ENCODE measurements at places on chromosomes 7 and 10. TPM values are rescaled to one million over a fixed set of nuclear protein-coding genes. Genes with fewer than 3 reads are reported as not detected.

DNA sequence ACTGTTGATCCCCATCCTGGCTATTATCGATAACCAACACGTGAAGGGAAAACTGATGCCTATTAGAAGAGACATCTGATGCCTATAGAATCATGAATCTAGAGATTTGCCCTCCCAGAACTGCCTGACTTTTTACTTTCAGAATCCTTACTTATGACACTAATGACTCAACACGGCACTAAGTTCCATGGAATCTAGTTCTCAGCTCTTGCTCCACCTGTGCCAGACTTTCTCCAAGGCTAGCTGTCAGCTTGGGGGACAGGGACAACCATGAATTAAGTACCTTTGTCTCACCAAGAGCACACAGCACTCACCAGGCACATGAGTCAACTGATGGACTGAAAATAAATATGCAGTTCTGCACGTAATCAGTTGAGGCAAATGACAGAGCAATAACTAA lies 184.2 kb downstream of the FRMD4A start:
- no peak overlapping the region for H3K4me3 ChIP-seq
- DNase-seq = no peak
- H3K4me1 ChIP-seq = no peaks in the 10 kb centered on the region
- peaks cover 14% of the 10 kb centered on the region for H3K27me3 ChIP-seq

DNA sequence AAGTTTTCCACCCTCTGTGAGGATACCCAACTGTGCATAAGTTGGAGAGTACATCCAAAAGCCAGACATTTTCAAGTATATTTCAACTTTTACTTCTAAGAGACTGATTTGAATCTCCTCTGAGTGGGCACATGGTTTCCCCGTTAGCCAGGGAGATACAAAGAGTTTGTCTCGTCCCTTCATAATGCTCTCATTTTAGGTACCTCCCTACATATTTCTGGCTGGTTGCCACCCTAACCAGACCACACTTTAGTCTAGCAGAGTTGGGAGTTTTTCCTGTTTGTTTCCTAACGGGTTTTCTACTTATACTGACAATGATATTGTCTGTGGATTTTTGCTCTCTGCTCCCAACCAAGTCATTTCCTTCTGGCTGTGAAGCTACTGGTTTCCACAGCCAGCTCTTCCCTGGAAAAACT lies 180.3 kb downstream of the CCDC71L start:
- no peaks in the 10 kb centered on the region for H3K36me3 ChIP-seq
- no peak overlapping the region for H3K27ac ChIP-seq
- no peak for DNase-seq
- no peaks in the 10 kb centered on the region for H3K27me3 ChIP-seq
- no peak overlapping the region for H3K4me3 ChIP-seq
- no peaks in the 10 kb centered on the region for H3K4me1 ChIP-seq

GRCh38 chr7:81789406-81790119 lies 19.7 kb upstream of the HGF start:
- no peak overlapping the region for H3K27ac ChIP-seq
- no peaks in the 10 kb centered on the region for H3K4me1 ChIP-seq
- H3K4me3 ChIP-seq = no peak overlapping the region
- no peaks in the 10 kb centered on the region for H3K36me3 ChIP-seq

- no peak overlapping the region for H3K27ac ChIP-seq
- no peaks in the 10 kb centered on the region for H3K4me1 ChIP-seq
- H3K27me3 ChIP-seq = no peaks in the 10 kb centered on the region
- DNase-seq = no peak
- no peak overlapping the region for H3K4me3 ChIP-seq
- H3K36me3 ChIP-seq = no peaks in the 10 kb centered on the region
These were observed 659.6 kb upstream of the ANKRD30A start for GRCh38 chr10:36465604-36466379.

DNA sequence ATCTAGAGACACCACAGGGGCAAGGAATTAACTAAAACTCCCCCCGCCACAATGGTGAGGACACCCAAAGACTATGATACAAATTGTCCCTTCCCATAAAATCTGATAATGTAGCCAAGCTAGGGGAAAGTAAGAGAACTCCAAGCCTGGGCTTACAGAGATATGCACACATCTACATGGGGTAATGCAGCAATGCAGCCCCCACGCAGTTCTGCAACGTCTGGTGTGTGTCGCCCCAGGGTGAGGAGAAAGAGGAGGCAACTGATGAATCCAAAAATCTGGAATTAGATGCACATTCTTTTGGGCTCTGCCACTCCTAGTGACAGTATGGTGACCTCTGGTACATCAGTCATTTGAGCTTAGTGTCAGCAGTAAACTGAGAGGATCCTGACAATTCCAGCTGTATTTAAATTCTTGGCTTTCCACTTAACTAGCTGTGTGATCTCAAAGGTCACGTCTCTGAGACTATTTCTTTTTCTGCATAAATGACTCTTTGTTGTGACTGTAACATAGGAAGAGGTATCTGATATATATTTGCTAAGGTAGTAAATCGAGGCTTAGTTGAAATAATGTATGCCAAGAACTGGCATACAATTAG lies 51.5 kb downstream of the PIP4K2A start:
- no peaks in the 10 kb centered on the region for H3K27me3 ChIP-seq
- H3K36me3 ChIP-seq = peaks cover 1% of the 10 kb centered on the region
- no peak overlapping the region for H3K27ac ChIP-seq
- no peak overlapping the region for H3K4me3 ChIP-seq
- peaks cover 36% of the 10 kb centered on the region for H3K4me1 ChIP-seq

DNA sequence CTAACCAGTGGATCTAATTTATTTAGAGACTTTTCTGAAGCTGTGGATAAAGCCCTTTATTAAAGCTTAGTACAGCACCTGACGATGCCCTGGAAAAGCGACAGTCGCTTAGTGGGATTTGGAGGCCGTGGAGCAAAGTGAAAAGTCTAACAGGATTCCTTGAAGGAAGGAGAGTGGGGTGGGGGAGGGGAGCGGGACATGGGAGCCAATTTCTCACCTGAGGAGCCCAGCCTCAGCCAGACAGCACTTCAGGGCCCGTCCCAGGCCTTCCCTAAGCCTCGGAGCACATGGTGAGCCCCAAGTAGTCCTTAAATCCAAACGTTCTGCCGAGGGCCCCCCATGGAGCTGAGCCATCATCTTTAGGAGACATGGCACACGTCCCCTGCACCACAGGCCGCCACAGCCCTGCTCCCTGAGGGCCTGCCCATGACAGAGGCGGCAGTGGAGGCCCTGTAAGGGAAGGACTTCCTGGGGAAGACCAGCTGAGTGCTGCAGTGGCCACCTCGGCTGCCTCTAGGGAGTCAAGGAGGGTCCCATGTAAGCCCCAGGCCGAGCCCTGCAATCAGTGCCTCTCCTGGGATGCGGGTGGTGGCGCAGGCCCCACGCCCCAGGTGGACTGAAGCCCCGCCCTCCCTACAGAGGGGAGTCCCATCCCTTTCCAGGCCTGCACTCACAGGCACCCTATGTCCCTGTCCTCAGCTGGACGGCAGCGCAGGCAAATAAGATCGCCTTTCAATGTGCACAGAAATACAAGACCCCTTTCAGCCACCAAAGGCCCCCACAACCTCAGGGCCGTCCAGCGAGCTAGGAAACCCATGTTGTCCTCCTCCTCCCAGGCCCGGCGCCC lies 187.0 kb downstream of the MAD1L1 start:
- no peak for DNase-seq
- no peaks in the 10 kb centered on the region for H3K36me3 ChIP-seq
- H3K27me3 ChIP-seq = no peaks in the 10 kb centered on the region
- H3K4me3 ChIP-seq = no peak overlapping the region

- no peak for DNase-seq
- H3K27me3 ChIP-seq = no peaks in the 10 kb centered on the region
- no peak overlapping the region for H3K27ac ChIP-seq
- no peaks in the 10 kb centered on the region for H3K36me3 ChIP-seq
These were observed 88.7 kb upstream of the ZWINT start for GRCh38 chr10:56449770-56450169.

DNA sequence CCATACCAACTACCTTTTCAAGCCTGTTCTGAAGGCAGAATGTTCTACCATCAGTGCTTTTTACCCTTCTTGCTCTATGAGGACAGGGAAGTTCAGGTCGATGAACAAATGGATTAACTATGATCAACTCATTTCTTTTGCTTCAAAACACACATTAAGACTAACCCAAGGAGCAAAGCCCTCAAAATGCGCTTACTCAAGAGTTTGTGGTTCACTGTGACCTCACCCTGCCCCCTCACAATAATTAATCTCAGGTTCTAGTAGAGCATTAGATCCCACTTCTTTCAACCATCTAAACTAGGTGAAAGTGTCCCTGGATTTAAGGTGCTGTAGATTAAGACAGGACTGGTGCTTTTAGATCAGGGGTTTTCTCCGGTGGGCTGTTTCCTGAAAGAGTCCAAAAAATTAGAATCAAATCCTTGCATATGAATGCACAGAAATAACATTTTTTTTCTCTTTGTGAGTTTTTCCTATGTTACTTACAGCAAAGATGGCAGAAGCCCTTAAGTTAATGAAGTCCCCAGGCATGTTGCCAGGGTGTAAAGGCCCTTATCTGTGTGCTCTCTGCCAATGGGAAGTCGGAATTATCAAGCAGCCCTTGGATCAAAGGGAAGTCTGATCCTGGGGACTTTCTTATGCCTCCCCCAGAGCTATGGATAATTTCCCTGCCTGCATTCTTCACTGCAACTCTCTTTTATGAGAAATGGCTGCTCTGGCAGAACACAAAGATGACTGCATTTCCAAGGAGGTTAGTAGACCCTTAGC lies 205.5 kb upstream of the STK17A start:
- no peaks in the 10 kb centered on the region for H3K27me3 ChIP-seq
- no peaks in the 10 kb centered on the region for H3K4me1 ChIP-seq
- no peak overlapping the region for H3K27ac ChIP-seq
- DNase-seq = no peak
- no peak overlapping the region for H3K4me3 ChIP-seq
- H3K36me3 ChIP-seq = no peaks in the 10 kb centered on the region

MBLAC1 gene
- total RNA-seq = 4.5 TPM

LEP gene
- not detected for total RNA-seq

GPNMB gene
- 2.6 TPM for total RNA-seq

PPP1R17 gene
- 0.20 TPM for total RNA-seq

TMEM184A gene
- total RNA-seq = not detected

AGBL3 gene
- 11.1 TPM for total RNA-seq
